ENCODE measurements at places on chromosomes 7 and 10.

GRCh38 chr10:23079700-23080099 is 15.7 kb upstream of the MSRB2 start:
- no peak for DNase-seq

- no peak for DNase-seq
These were observed 7.8 kb upstream of the DIP2C start for GRCh38 chr10:697097-697875.

DNA sequence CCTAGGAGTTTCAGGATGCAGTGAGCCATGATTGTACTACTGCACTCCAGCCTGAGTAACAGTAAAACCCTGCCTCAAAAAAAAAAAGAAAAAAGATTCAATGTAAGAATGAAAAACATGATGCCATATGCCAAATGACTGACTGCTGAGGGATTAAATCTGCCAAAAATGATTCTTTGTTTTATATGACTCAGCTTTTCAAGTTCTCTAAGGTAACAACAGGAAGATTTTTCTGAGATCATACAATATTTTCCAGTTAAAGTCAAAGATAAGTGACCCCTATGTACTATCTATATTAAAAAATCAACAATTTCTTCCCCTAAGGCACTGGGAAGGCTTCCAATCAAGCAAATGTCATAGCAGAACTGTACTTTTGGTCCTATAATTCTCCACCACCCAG is 271.2 kb upstream of the IMMP2L start:
- DNase-seq, result no peak

GRCh38 chr10:123146013-123146893 is 1.7 kb upstream of the HMX2 start:
- DNase-seq, result no peak

DNA sequence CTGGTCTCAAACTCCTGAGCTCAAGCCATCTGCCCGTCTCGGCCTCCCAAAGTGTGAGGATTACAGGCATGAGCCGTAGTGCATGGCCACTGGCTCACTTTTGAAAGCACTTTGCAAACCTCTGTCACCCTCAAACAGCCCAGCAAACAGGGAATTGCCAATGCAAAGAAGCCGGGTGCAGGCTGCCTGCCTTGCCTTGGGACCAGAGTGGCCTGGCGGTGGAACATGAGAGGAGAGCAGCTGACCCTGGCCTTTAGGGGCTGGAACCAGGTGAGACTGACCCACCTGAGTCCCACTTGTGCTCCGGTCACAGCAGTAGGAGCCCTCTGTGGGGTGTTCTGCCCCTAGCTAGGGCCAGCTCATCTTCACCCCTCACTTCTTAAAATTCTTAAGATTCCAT is 237.1 kb upstream of the GALNT17 start:
- no peak for DNase-seq

- no peak for DNase-seq
These were observed 503.0 kb upstream of the MGMT start for GRCh38 chr10:128964100-128964403.

DNA sequence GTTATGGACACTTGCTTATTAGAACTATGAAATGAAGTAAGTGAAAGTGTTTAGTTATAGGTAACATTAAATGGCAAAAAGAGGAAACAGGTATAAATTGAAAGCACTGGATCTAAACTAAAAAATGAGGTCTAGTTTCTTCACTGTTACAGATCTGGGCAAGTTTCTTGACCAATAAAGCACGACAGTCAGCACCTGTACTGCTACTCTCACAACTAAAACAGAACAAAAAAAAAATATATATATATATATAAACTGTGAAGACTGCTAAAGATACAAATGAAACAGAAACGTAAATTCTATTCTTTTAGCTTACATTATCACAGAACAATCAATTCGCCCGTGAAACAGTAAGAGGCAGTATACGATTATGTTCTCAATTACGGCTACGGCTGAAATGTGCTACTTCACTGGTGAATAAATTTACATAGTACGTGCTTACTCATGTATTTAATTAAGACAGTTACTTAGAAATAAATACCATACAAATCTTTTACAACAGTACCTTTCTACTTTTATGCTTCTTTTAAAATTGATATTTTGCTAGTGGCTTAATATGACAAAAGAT is 4.2 kb downstream of the AHR start:
- DNase-seq, result no peak

GRCh38 chr10:106399112-106399511 is 765.4 kb downstream of the SORCS1 start:
- no peak for DNase-seq

DNA sequence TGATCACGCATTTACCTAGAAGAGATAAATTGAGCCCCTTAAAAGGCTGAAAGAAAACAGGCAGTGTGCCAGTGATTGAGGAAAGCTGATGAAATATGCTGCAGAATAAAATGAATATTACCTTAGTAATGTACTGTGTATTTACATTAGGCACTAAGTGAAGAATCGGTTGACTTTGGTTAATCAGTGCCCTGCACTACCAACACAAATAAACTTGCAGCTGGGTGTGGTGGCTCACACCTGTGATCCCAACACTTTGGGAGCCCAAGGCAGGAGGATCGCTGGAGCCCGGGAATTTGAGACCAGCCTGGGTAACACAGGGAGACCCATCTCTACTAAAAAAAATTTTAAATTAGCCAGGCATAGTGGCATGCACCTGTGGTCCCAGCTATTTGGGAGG is 148.3 kb upstream of the TCF7L2 start:
- DNase-seq, result no peak

DNA sequence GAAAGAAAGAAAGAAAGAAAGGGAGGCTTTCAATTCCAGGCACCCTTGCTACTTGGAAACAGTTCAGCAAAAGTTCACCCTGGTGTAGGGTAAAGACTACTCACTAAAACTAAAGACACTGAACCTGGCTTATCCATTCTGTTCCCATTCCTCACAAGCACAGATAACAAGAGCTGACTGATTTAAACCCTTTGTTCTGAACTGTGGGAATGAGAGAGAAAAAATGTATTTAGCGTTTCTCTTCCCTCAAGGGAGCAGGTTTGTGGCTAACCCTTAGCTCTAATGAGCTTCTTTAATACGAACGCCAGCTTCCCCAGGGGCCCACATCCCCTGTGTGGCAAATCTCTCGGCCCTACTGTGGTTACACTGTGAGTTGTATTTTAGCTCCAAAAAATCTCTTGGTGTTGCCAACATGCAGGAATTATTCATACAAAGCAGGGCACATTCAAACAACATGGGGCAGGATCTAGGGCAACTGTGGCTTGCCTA is 23.3 kb downstream of the PRTFDC1 start:
- peak; percentile 54 for DNase-seq

GRCh38 chr7:87354749-87355148 is 9.3 kb downstream of the CROT start:
- no peak for DNase-seq

DNA sequence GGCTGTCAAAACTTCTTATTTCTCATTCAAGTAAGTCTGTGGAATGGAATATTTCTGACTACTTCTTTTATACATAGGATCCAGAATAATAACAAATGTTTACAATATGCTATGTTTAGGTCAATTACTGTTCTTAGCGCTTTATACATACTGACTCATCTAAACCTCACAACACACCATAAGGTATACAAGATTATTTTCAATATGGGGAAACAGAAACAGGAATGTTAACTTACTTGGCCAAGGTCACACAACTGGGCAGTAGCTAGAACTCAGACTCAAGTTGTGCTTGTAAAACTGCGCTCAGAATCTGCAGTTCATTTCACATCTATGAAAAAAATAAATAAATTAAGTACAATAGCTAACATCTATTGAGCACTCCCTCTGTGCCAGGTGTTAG is 168.0 kb downstream of the GNAI1 start:
- no peak for DNase-seq

- no peak for DNase-seq
These were observed 38.7 kb downstream of the GPR26 start for GRCh38 chr10:123704812-123705211.

DNA sequence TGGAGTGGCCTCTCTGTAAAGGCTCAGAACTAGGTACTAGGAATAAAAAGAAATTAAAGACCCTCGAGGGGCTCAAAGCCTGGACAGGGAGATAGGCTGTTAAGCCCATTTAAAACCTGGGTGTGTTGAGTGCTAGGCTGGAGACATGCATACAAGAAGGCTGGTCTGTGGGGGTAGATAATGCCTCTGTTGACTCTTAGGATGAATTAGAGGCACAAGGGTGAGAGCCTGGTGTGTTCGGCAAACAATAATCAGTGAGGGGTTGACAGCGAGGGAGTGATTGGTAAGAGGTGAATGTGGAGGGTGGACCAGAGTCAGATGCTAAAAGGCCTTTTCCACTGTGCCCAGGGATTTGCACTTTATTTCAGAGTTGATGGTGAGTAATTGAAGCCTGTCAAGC is 12.7 kb downstream of the GSTO2 start:
- no peak for DNase-seq

GRCh38 chr10:121715076-121715475 is 116.8 kb upstream of the FGFR2 start:
- no peak for DNase-seq

DNA sequence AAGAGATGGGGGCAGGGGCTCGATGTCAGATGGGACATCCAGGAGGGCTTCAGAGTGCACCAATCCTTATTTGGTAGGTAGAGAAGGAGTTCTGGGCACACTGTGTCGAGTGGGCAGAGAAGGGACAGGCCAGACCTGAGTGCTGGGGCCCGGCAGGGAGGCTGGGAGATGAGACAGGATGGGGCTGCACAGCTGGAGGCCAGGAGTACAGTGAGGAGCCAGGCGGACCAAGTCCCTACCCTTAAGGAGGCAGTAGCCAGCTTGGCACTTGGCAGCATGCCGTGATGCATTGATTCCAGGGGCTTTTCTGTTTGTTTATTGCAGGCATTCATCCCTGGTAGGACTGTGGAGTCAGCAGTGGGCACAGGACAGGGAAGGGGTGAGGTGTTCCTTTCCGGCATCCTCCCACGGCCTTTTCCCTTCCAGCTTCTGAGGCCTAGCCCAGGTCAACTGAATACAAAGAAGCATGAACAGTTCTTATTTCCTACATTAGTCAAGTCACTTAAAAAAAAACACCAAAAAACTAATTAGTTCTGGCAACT is 168.8 kb upstream of the CDCA7L start:
- DNase-seq, result no peak

DNA sequence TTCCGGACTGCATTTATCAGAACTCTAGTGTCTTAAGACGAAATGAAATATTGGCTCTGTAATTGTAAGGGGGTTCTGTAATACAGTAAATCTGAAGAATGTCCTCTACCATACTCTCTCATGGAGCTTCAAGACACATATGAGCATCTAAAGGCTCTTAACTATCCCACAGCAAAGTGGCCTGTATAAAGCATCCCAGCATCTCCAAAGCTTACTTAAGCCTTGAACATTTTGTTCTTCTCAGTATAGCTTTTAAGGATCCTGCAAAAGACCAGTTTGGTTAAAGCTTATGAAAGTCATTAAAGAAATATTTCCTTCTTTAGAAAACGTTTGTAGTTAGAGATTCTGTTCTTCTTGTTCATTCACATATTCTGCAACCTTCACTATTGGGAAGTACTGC is 75.1 kb downstream of the HGF start:
- no peak for DNase-seq

- DNase-seq, result no peak
These were observed 57.2 kb upstream of the LYZL2 start for GRCh38 chr10:30686708-30687107.

- DNase-seq, result no peak
These were observed 99.2 kb upstream of the LYZL2 start for GRCh38 chr10:30728766-30729165.

DNA sequence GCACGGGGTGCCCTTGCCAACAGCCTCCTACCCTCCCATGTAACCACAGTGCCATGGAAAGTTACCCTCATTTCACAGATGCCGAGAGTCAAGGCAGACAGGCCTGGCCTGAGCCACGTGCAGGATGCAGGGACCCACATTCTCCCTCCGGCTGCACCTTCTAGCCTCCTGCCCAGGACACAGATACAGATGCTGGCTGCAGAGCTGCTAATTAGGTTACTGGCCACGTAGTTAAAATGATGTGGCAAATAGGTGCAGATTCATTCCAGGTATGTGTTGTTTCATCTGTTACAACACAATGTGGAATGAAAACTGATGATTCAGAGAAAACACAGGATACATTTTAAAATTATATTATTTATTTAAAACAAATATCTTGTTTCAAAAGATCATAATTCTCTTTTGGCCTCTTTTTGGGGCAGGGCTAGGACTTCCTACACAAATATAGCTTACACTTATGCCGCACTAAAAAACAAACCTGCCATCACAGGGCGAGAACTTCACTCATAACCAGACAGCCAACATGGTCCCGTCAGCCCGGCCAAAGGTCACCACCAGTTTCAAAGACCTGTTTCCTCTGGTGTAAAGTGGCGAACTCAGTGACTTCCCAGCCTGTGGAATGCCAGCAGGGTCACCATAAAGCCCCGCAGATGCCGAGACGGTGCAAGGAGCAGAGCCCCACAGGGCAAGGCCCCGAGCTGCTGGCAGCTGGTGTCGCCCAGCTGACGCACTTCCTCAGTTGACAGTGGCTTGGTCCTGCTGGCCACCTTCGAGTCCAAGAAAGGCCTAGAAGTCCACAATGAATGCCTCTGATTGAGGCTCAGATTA is 83.5 kb downstream of the TNS3 start:
- DNase-seq, result no peak

DNA sequence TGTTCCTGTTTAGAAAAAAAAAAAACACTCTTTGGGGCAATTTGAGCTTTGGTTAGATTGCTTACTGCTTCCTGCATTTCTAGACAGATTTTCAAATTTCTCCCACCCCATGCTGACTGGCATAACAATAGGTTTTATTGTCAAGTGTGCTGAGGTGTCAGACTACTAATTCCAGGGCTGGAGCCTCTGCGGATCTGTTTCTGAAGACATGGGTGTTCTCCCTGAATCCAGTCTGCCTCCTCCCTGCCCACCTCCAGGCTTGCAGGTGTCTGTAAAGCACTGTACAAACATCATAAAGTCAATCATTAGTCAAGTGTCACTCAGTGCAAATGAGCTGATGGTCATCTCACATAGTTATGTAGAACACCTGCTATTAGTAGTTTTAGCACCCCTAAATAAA is 292.4 kb downstream of the GATA3 start:
- DNase-seq, result no peak

- DNase-seq, result no peak
These were observed 89.2 kb upstream of the CAPZA2 start for GRCh38 chr7:116772926-116773749.

GRCh38 chr7:45921699-45922519 is 837 bp upstream of the IGFBP3 start:
- peak; percentile 31 for DNase-seq

DNA sequence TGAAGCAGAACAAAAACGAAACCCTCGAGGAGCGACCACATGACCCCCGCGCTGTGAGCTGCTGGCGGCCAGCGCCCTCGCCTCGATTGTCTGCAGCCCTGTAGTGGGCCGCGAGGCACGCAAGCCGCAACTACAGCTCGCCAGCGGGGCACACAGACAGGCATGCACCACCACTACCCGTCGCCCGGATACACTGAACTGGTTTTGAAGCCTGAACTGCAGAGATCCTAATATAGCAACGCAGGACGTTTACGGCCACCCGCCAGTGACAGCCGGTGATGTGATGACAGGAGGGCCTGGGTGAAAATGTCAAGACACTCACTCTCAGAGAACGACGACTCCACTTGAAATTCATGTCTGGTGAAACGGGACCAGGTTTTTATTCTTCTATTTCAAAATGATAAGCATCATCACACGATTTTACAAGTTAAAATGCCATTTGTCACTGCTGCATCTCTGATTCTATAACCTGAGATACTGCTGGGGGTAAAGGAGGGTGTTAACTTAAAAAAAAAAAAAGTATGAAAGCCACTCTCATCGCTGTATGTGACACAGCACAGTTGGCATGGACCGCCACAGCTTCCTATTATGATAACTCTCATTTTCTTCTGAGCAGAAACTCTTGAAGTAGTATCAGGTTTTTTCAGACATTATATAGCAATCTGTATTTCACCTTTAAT is 120.3 kb upstream of the DIP2C start:
- no peak for DNase-seq

GRCh38 chr10:1128115-1128514 is 71.9 kb downstream of the WDR37 start:
- no peak for DNase-seq

All from hippocampal formation (tissue), 2 donors.